ENCODE measurements at places on chromosomes 16 and 17.

- no peak for DNase-seq
Measured at GRCh38 chr17:4893272-4893671, 6.1 kb upstream of the C17orf107 start.

- DNase-seq = no peak
Measured at GRCh38 chr16:2689968-2690801, 7.9 kb downstream of the KCTD5 start.

DNA sequence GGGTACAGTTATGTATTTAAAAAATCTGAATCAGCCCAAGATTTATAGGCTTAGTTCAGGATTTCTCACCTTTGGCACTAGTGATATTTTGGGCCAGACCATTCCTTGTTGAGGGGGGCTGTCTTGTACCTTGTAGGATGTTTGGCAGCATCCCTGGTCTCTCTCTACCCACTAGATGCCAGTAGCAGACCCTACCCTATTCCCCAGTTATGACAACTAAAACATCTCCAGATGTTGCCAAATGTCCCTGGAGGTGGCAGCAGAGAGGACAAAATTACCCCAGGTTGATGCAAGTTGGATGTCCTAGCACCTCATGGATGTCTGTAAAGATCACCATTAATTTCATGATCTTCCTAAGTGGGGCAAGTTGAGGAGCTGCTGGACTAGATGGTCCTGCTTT, 45.8 kb downstream of the SYT17 start:
- no peak for DNase-seq

- DNase-seq = no peak
Measured at GRCh38 chr16:56281249-56281805, 90.0 kb downstream of the GNAO1 start.

DNA sequence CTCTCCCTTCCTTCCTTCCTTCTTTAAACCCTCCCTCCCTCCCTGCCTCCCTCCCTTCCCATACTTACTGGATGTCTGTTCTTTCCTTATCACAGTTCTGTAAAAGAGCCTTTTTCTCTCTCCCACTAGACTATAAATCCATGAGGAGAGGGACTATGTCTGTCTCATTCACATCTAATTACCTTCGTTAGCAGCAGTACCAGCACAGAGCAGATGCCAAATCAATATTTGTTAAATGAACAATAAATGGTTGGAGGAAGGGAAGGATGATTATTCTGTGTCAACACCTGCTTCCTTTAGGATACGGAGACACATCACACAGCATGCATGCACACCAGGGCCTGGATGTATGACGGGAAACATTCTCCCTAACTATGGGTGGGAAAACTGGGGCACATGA, 94.2 kb downstream of the DNAH3 start:
- DNase-seq = no peak

- DNase-seq = no peak
Measured at GRCh38 chr17:35146214-35146833, 1.3 kb upstream of the UNC45B start.

- DNase-seq = no peak
Measured at GRCh38 chr17:58028578-58028977, 21.5 kb upstream of the SRSF1 start.

DNA sequence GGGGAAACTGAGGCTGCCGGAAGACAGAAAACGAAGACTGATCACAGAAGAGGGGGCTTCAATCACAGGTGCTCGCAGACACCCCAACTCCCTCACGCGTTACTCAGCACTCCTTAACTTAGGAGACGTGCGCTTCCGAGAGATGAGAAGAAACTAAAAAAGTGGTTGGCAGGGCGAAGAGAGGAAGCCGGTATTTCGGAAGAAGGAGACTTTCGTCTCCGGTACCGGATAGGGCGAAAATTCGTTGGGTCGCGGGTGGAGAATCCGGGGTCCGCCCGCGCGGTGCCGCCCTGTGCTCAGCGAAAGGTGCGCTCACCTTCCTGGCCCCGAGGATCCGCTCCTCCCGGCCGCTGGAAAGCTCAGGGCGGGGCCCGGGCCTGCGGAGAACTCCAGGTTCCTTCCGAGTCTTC, 917 bp upstream of the TBX2 start:
- no peak for DNase-seq

DNA sequence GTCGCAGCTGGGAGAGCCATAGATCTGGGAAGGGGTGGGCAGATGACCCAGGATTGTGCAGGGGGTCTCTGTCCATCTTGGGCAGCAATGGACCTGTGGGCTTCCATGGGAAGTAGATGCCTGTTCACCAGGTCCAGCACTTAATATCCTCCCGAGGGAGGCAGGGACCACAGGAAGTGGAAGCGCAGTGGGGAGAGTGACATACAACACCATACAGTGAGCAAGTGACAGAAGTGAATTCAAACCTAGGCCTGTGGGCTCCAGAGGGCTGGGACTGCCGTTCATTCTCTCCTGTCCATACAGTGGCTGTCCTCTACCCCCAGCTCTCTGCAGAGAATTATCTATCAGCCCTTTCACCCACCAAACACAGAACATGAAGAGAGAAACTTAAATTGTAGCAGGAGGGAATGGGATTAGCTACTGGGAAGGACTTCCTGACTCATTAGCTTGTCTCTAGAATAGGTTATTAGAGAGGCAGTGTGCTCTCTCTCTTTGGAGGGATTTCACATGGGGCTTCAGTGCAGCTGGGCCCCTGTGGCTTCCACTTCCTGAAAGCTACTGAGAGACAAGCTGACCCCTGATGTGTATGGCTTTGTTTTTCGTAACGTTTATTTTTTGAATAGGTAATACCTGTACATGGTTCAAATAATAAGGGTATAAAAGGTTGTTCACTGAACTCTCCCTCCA, 13.1 kb upstream of the SEZ6 start:
- DNase-seq = no peak

- DNase-seq = no peak
Measured at GRCh38 chr17:75814021-75814395, 29.4 kb downstream of the UNK start.

DNA sequence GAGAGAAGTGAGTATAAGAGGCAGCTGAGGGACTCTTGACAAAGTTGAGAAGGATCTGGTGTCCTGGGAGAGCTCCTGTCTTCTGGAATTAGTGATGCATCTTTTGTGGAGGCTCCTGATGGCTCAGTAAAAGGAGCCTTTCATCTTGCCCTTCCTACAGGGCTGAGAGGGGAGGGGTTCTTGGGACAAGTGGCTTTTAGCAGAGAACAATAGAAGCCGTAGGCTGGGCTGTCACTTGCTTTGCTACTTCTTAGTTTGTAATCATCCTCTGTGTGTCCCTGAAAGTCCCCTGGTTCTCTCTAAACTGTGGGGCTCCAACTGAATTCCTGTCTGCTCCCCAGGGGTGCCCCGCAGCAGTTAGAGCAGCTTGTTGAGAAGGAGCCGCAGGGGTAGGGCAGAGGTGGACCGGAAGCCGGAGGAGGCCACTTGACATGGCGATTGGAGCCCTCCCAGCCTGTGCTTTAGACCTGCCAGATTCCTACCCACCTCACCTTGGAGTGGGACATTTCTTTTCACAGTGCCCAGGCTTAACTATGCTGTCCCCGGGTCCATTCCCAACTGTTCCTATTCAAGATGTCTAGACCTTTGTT, 85.1 kb downstream of the PRKCA start:
- no peak for DNase-seq

DNA sequence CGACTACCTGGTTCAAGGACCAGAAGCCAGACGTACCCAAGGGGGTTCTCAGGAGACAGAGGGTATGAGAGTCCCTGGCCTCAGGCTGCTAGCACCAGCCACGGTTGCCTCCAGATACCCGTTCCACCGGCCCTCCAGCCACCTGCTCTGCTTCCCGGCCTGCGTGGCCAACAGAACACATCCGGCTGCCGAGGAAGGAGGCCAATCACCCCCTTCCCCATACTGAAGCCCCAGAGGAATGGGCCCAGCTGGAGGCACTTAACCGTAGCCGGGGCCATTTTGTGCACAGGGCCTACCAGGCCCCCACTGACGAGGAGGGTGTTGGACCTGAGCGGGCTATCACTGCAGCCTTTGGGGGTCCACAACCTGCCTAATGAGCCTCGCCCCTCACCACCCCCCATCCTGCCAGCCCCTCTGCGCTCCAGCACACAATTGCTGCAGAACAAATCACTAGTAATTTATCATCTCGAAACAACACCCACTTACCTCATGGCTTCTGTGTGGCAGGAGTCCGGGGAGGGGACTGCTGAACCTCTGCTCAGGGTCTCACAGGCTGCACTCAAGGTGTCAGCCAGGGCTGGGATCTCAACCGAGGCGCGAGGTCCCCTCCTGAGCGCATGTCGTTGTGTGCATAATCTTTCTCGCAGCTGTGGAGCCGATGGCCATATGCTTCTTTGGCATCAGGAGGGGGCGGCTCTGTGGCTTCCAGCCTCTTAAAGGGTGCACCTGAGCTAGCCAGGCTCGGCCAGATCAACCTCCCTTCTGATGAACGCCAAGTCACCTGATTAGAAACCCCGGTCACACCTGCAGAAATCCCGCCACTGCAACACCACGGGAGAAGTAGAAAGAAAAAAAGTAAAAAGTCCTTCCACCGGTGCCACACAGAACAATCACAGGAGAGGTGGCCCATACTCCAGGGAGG, 10.1 kb upstream of the KREMEN2 start:
- no peak for DNase-seq

DNA sequence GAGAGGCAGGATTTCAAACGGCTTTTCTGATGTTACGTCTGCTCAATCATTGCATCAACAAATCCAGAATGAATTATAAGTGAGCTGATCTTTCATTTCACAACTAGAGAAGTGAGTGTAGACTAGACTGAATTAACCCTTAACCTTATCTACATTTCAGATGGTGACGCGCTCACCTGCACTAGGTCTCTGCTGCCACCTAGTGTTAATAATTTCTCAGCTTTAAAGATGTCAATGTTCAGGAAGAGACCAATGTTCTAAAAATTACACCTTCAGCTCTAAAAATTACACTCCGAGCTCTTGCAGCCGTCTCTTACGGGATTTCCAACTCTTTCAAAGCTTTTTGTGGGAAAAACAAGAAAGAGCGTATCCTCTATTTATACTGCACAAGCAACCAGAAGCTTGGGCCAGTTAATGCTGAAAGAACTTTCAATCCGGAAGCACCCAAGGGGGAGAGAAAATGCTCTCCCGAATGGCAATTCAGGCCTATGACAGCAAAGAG, 88.2 kb upstream of the FA2H start:
- DNase-seq = peak; percentile 8

- DNase-seq = no peak
Measured at GRCh38 chr17:63544467-63545301, 5.6 kb upstream of the DCAF7 start.

- peak; percentile 75 for DNase-seq
Measured at GRCh38 chr16:1825864-1826690, 548 bp downstream of the HAGH start.

Measured in activated naive CD4-positive, alpha-beta T cell treated with Interleukin-2 at 50 U/mL for 16 hours (primary cell).